ENCODE measurements at places on chromosomes 3 and 15.

GRCh38 chr3:72340476-72341379, 507.5 kb downstream of the SHQ1 start:
- no peak for DNase-seq

DNA sequence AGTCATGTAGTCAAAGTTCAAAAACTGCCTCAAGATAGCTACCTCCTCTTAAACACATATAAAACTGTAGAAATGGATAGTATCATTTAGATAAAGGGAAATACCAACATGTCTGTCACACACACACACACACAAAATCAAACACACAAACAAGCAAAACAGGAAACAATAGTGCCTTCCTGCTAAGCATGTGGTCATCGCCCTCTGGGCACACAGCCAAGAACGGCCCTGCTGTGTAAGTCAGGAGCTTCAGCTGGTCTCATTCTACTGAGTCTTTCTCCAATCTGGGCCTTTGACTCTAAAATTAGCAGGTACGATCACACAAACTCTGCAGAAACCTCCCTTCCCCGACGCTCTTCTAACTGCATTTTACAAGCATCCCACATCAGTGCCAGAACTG, 272.2 kb upstream of the CHRNA7 start:
- peak; percentile 9 for DNase-seq

DNA sequence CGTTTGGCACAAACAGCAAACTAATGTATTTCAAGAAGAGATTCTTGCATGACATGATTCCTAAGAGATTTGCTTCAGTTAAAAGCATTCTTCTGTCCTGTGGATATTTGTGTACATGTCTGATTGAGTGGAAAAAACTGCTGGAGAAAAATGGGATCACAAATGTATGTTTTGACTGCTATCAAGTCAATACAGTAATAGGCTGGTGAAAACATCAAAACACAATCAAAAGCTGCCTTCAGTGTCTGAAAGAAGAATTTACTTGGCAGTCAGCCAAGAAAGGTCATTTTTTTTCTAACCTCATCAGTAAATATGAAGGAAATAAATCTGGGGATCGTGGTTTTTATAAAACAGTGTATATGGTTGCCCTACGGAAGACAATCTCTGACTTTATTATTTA, 1214.8 kb downstream of the NSUN3 start:
- DNase-seq: no peak

DNA sequence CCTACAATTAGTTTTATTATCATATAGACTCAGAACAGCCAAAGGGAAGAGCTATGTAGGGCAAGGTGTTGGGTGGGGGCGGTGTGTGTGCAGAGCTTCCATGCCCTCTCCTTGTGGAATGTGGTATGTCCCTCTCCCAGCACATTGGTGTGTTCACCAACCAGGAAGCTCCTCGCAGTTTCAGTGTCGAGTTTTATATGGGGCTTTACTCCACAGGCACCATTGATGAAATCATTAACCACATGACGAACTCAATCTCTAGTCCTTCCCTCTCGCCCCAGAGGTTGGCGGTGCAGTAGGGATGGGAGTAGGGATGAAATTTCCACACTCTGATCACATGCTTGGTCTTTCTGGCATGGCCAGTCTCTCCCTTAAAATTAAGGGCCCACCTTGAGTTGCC, 13.6 kb upstream of the SRP14 start:
- DNase-seq: no peak

DNA sequence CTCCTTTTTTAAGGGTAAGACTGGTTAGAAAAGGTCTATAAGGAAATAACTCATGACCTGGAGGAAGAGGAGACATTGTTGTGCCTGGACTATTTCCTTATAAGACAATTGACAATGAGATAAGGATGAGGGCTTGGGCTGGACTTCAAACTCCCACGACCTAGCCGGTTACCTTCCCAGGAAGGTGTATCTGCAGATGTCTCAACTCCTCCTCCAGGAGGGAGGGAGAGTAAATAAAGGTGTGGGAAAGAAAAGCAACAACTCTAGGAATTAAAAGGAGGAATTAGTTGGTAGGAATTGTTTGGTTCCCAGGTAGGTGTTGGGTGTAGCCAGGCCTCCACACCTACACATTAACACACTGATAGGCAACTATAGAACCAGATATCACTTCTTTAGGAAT, 97.8 kb upstream of the TBL1XR1 start:
- no peak for DNase-seq

DNA sequence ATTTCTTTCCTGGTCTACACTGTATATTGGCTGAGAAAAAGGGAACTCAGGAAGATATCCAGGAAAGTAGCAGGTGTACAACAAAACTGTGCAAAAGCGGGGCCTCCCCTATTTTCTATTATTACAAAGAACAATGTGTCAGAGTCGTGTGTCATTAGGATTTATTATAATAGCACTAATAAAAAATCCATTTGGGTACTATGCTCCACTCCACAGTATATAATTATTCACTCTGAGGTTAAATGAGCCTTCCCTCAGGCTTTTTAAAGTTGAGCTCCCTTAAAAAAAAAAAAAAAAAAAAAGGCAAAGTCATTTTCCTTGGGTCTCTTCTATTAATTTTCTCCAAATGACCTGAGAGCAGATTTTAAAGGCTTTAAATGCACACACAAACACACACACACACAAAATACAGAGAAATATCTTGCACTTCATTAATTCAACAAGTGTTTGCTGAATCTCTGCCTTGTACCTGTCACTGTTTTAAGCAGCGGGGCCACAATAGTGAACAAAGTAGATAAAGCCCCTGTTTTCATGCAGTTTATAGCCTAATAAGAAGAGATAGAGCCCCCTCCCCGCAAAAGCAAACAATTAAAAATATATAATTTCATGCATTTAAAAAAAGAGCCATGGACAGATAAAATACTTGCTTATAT, 1.3 kb upstream of the DPP8 start:
- DNase-seq: no peak

DNA sequence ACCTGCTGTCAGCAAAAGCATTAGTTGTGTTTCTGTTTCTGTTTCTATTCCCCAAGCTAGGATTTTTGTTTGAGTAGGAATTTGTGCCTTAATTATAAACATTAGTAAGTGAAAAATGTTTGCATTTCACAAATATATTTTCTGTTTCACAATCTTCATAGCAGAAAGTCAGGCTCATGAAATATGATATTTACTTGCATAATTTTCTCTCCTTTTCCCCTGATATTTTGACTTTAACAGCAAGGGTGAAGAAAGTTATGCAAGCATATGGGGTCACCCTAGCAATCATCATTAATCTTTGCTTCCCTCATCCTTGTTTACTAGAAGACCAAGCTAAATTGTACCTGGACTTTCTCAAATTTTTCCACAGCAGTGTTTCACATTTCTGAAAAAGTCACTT, 140.3 kb upstream of the SEMA6D start:
- DNase-seq: no peak

DNA sequence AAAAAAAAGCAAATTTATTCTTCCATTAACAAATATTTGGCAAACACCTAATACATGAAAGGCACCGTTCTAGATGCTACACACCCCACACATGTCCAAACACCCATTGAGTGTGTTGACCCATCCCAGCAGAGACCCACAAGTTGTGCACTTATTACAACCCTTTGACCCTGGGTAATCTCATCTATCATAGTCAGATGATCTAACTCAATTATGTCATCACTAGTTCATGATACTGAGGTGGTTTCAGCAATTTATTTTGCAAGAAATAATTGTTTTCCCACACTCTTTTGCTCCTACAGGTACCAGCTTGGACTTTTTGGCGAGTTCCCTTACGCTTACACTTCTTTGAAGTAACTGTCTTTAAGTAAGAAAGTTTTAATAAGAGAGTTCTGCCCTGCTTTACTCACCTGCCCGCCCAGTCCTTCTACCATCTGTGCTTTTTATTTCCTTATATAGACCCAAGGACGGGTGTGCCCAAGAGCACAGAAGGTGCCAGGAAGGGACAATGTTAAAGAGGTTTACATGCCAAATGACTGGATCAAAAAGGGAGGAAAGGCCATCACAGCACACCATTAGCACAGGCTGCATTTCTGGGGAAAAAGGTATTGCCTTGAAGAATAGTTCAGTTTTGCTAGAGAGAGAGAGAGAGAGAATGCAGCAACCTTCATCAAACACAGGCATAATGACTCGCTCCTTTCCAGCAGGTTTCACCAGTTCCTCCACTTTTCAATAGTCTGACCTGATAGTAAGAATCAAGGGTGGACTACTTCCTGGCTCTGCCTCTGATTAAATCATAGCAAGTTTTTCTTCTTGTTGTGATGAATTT, 54.5 kb upstream of the ATP11B start:
- no peak for DNase-seq

DNA sequence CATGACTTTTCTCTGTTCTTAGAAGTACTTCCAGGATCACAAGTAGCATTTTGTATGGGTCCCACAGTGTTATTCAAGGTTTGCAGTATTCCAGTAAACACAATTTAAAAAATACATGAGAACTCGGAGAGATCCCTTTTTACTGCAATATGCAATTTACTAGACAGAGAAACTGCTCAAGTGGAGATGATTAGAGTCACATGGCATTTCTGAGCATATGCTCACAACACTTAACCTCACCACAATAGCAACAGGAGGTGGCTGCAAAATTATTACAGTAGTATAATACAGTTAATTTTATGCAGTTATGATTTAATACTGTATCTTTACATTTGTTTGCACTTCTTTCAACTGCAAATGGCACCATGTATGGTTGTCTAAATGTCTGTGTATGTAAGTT, 87.5 kb downstream of the PIK3CB start:
- DNase-seq: no peak
